Hematopoietic multipotent progenitor cell treated with erythropoietin and hydrocortisone succinate and interleukin-3 and kit ligand, for 4 days (in vitro differentiated cells): ENCODE measurements at places on chromosomes 5 and 9.

GRCh38 chr5:154309805-154310204 is 119.3 kb downstream of the GALNT10 start:
- DNase-seq = peak; percentile 47

DNA sequence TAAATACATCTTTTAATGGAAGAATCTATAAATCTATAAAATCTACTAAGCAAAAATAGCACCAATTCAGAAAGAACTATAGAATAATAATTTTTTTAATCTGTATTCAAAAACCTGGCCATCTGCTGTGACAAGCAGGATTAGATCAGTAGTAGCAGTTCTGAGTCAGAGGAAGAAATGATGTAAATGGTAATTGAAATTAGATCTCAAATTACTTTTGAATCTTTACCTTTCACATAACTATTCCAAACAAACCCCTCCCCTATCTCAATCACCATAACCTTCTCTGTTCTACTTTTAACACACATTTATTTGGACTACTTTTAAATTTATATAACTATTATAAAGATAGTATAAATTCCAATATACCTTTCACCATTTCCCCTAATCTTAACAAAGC is 727.8 kb upstream of the FAM174A start:
- DNase-seq = no peak

- DNase-seq = peak; percentile 23
Measured at GRCh38 chr9:34457266-34458012, 931 bp downstream of the FAM219A start.

GRCh38 chr9:3342159-3342777 is 183.5 kb downstream of the RFX3 start:
- no peak for DNase-seq

GRCh38 chr9:70441622-70442021 is 27.2 kb upstream of the KLF9 start:
- no peak for DNase-seq

DNA sequence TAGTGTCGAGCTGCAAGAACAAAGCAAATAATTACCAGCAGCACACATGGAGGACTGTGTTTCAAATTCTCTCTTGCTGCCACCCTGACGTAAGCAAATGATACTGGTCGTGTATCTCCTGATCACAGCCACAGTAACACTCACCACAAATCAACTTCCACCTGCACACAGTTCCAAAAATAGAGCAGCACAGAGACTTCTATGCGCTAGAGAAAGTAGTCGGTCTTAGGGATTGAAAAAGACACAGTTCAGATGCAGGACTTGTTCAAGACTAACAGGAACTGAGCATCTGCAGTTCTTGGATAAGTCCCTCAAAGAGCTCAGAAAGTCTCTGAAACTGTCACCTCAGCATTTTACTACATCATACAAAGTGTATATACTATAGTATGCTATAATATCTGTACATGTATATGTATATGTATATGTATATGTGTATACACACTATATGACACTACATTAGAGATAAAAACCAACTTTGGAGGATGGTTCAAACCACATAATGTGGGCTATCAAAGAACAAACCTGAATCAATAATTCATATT is 279.0 kb downstream of the GLIS3 start:
- DNase-seq = peak; percentile 20

- DNase-seq = peak; percentile 64
Measured at GRCh38 chr5:154860765-154861164, 2.3 kb downstream of the CNOT8 start.

GRCh38 chr9:115057559-115057958 is 60.4 kb downstream of the TNC start:
- peak; percentile 38 for DNase-seq

GRCh38 chr5:148063861-148064260 is at the start of gene SPINK5:
TSS of gene SPINK5 (plus strand) at chr5:148063980. CDS start at chr5:148064045, 65 bp downstream.
- no peak for DNase-seq

DNA sequence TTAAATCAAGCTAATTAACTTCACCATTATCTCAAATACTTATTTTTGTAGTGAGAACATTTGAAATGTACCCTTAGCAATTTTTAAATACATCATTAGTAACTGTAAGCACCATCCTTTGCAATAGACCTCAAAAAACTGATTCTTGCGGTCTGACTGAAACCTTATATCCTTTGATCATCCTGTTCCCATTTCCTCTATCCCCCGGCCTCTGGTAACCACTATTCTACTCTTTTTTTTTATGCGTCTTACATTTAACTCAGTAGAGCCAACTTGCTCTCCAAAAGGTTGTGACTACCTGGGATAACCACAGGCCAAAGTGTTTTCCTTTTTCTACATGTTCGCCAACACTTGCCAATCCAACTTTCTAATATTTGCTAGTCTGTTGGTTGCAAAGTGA is 106.1 kb downstream of the IRX1 start:
- no peak for DNase-seq

DNA sequence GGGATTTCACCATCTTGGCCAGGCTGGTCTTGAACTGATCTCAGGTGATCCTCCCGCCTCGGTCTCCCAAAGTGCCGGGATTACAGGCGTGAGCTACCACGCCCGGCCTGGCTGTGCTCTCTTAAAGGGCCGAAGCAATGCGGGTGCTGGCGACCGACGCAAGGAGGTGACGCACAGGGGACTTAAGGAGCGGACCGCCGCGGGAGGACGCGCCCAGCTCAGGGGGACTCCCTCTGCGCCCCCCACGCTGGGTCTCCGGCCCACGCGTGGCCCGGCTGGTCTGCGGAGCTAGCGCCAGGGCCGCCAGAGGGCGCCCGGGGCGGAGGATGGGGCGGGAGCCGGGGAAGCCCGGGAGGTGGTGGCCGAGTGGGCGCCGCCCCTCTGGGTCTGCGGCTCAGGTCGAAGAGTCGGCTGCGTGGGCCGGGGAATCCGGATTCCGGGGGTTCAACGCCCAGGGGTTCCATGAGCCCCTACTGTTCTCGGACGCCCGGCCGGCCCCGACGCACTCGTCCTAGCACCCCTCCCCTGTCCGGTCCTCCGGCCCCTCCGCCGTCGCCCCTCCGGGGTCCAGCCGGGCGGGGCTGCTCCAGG is 502 bp upstream of the CERCAM start:
- peak; percentile 86 for DNase-seq

DNA sequence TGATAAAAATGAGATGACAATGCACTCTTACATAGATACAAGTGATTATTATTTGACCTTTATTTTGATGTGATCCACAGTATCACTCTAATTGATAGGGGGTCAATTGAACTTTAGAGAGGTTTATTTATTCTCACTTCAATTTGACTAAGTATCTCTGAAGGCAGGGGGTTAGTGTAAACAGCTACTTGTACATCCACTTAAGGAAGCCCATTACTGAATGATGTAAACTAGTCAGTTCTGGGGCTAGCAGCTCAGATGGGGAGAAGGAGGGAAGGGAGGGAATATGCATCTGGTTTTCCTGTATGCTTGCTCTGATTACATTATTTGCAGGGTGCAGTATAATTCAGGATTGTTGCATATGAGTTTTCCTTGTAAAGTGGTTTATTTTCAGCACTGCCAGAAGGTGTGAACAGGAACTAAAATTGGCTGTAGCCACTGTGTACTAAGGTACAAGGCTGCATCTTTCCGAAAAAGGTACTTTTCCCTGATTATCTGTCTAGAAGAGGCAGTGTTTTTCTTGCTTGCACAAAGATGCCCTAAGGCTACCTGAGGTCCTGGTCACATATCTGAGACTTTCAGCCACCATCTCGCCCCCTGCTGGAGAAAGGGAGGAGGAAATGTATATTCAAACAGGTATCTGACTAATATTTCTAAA is 51.2 kb downstream of the MRPS27 start:
- peak; percentile 75 for DNase-seq

DNA sequence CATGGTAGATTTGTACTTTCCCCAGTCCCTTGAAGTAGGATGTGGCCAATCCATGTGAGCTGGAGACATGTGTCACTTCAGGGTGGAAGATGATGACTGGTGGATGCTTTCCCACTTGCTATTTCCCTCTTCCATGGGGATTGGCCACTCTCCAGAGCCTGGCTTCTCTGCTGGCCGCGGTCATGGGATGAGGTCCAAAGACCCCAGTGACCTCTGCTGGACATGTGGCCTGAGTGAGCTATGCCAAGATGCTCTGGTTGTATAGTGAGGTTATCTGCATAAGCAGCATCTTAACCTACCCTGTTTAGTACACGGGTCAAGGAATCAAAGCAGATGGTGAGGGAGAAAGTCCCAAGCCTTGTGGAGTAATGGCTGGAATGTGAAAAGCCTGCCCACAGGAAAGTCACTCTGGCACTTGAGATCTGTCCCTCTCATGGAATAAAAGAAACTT is 47.1 kb downstream of the SH3PXD2B start:
- DNase-seq = no peak

GRCh38 chr9:31590091-31590490 is 794.4 kb upstream of the ACO1 start:
- DNase-seq = no peak

DNA sequence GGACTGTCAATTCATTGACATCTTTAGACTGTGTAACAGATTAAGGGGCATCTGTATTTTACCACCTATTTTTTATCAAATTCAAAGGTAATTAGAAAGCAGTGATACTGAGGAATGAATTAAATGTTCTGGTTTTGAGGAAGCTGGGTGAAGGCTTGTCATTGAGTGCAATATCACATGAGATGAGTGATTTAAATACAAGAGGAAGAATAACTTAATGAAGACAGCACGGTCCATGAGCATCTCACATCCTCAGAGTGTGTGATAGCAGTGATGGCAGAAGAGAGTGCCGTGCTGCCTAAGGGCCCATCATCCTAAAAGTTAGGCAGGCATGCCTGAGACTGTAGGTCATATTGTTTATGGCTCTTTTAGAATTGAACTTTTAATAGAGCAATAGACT is 263.3 kb downstream of the MAST4 start:
- DNase-seq = no peak

DNA sequence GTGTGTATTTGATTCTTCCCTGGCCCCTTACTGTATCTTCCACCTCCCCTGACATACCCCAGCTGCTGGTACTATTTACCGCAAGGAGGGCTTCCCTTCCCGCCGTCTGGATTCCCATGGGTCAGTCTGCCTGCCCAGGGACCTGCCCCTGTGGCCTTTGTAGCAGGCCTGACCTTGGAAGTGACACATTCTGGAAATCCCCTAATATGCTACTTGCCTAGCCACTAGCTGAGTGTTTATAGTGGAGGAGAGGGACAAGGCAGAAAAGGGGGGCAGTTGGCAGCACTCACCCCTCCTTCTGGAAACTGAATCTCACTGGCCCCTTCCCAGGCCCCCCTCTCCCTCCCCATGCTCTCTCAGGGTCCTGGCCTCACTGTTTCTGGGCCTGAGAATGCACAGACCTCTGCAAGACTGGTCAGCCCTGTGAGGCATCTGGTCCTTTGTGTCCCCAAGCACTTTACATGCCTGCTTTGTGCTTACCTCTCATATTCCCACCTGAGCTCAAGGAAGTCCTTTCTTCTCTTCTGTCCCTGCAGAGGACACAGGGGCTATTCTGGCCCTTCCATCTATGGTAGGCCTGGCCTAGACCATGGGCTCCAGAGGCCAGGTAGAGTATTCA is 8.2 kb upstream of the CCL21 start:
- DNase-seq = no peak

DNA sequence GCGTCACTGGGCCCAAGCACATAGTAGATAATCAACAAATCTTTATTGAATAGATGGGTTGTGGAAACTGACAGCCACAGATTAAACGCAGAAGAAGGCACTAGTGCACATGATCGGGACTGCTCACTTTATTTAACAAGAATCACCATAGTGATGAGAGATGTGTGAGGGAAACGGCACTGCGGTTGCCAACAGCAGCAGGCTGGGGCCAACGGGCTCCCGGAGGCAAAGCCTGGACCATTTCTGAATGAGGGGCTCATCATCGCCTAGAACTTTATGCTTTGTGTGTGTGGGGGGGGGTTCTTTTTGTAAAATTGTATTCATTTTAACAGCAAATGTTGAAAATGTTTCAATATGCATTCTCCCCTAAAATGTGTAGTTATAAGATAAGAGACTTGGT is 61.9 kb upstream of the RUFY1 start:
- peak; percentile 27 for DNase-seq

DNA sequence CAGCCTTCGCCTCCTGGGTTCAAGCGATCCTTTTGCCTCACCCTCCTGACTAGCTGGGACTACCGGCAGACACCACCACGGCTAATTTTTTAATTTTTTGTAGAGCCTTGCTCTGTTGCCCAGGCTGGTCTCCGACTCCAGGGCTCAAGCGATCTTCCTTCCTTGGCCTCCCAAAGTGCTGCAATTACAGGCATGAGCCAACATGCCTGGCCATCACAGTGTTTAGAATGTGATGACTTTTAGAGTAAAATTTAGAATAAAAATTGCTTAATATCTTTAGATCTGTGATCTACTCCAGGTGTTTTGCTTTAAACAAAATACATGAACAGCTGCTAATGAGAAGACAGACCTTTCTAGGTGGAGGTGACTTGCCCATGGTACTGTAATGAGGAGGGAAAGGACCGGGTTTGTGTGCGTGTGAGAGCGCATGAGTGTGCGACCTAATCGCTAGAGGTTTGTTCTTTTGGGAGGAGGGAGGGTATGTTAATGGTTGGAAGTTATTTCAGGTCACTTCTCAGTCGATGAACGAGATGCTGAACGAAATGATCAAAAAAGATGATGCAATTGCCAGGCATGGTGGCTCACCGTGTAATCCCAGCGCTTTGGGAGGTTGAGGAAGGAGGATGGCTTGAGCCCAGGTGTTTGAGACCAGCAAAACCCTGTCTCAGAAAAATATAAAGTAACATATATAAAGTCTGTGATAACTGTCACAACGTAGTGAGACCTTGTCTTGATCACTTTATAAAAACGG is 2.0 kb downstream of the CNOT6 start:
- DNase-seq = no peak

- DNase-seq = no peak
Measured at GRCh38 chr5:34652914-34653313, 3.2 kb upstream of the RAI14 start.

DNA sequence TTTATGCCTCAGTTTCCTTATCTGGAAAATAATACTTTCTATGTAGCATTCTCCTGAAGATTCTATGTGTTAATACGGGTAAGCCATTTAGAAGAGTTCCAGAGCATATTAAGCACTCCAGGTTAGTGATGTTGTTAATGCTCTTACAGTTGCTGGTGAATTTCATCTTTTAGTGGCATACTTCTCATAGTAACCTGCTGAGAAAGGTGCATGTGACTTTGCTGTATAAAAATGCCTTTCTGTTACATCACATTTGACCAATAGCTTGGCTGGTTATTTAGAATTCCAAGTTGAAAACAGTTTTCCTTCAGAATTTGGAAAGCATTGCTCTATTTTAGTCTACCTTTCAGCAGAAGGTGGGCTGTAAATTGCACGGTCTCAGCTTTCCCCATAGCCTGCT is 27.2 kb downstream of the GCNT1 start:
- DNase-seq = no peak

DNA sequence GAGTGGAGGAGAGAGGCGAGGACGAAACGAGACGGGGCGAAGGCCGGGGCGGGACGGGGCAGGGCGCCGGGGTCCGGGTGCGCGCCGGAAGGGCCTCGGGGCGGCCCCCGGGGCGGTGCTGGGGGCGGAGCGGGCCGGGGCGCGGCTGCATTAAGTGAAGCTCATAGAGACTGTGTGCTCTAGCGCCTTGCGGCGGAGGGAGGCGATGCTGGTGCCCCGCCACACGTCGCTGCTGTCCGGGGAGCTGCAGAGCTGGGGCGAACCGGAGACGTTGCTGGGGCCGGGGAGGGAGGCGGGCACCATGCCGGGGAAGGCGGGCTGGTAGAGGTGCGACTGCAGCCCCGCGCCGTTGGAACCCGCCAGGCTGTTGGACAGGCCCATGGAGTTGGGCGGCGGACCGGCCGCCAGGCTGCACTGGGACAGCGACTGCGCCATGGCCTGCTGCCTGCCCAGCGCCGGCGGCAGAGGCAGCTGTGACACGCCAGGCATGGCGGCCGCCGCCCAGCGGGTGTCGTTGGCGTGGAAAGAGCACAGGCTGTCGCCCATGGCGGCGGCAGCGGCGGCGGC is 8.3 kb downstream of the OTP start:
- peak; percentile 82 for DNase-seq

- no peak for DNase-seq
Measured at GRCh38 chr9:135051316-135052038, 36.0 kb upstream of the OLFM1 start.
